Activated CD4-positive, alpha-beta T cell treated with anti-CD3 and anti-CD28 coated beads, Interleukin-2, Interleukin-6, amounts not matched to agents 100 ng/mL and 50 ng/mL, durations not matched to agents 16 hours and 8 hours (primary cell): ENCODE measurements at places on chromosomes 16 and 17.

- DNase-seq, result no peak
Measured at GRCh38 chr17:72124438-72124775, 3.6 kb downstream of the SOX9 start.

- DNase-seq, result no peak
Measured at GRCh38 chr16:30794634-30795033, 7.6 kb upstream of the ZNF629 start.

GRCh38 chr17:5211458-5211857, 19.8 kb upstream of the ZNF594 start:
- no peak for DNase-seq

GRCh38 chr17:50601823-50602375, 32.8 kb upstream of the ABCC3 start:
- no peak for DNase-seq

DNA sequence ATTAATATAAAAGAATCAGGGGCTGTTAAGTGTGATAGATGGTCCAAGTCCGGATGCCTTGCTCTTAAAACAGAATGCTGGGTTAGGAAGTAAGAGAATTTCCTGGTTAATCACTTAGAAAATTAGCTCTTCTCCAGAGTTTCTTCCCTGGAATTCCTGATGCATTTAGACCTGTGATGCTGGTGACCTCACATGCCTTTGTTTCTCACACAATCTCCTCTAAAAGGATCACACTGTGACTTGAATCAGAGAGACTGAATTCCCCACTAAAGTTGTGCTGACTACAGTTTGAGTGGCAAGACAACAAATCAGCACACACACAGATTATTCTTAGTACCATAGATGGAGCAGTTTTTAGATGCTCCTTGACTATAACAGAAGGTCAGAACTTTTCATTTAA, 4.4 kb upstream of the RNF43 start:
- DNase-seq, result no peak

GRCh38 chr16:2532494-2533141, 1.4 kb upstream of the CEMP1 start:
- DNase-seq, result peak; percentile 82

- peak; percentile 44 for DNase-seq
Measured at GRCh38 chr16:27431773-27432532, 30.0 kb downstream of the IL21R start.

GRCh38 chr17:60333628-60334031, 58.3 kb downstream of the USP32 start:
- no peak for DNase-seq

GRCh38 chr16:29738514-29738913, 7.3 kb downstream of the C16orf54 start:
- DNase-seq, result peak; percentile 71

DNA sequence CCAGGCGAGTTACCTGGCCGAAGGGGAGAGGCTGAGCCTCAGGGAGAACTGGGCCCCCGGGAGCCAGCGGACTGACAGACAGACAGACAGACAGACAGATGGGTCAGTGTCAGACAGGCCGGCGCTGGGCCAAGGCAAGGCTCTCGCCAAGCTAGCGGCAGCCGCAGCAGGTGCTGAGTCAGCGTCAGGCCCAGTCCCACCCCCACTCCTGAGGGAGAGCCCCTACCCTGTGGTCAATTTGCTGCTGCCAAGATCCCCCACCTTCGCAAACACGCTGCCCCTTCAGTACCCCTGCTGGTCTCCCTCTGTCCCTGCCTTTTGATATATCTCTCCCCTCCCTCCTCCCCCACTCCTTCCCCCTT, 1.5 kb downstream of the FGF11 start:
- DNase-seq, result no peak

DNA sequence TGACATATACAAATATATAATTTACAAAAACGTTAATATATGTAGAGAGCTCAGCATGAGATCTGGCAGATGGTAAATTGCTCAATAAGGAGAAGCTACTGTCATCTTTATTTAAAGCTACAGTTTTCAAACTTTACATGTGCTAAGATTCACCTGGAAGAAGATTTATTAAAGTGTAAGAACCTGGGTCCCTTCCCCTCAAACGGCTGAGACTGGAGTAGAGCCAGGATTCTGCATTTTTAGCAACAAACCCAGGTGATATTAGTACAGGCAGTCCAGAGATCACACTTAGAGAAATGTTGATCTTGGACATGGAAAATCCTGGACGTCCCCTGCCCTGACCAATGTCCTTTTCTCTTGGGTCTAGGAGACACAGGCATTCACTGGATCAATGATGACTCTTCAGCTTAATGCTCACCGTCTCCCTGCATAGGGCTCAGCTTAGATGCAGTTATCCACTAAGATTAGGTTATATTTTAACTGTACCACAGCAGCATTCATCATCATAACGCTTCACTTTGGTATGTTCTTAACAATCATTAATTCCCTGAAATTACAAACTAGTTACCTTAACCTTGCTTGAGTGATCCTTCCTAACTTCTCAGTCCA, 20.4 kb downstream of the CDR2 start:
- DNase-seq, result no peak

- peak; percentile 76 for DNase-seq
Measured at GRCh38 chr16:4624827-4625559, 367 bp downstream of the MGRN1 start.

DNA sequence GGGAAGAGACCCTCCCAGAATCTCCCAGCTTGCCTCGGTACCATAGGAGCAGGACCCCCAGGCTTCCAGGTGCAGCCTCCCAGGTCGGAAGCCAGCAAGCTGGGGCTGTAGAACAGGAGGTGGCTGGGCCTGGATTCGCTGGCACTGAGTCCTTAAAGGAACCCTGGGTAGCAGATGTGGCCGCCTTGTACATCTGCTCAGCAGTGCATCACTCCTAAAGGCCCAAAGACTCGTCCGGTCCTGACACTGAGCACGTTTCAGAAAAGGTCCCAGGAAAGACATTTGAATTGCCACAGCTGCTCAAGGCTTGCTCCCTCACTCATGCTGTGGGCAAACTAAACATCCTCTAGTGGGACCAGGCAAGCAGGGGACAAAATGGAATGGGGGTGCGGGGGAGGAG, 172.8 kb downstream of the RAB11FIP4 start:
- no peak for DNase-seq

DNA sequence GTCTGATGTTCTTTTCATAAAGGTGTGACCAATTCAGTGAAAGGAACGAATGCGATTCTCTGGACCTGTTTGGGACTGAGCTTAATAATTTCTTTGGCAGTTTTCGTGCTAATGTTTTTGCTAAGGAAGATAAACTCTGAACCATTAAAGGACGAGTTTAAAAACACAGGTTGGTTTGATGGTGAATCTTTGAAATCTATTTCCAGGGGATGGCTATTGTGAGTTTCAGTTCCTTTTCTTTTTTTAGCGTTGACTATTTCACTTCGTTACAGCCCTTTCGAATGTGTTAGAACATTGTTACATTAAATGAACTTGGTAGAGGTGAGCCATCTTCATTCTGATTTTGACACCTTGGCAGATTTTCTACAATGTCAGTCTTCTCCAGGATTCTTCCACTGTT, 1.2 kb downstream of the TNFRSF17 start:
- DNase-seq, result no peak

- no peak for DNase-seq
Measured at GRCh38 chr16:3542601-3543373, 34.4 kb downstream of the NLRC3 start.

- DNase-seq, result no peak
Measured at GRCh38 chr17:77173104-77173503, 32.3 kb downstream of the SEC14L1 start.

DNA sequence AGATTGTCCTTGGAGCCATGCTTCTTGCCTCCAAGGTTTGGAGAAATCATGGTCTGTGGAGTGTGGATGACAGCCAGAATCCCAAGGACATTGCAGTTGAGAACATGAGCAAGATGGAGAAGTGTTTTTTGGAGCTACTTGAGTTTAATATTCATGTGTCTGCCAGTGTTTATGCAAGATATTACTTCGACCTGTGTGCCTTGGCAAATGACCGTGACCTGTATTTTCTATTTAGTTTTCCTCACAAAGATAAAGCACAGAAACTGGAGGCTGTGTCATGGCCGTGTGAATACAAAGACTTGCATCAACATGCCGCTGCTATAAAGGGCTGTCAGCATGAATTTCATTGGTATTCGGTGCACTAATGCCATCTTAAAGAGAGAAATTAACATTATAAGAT, 9.0 kb downstream of the GGA2 start:
- no peak for DNase-seq

- DNase-seq, result no peak
Measured at GRCh38 chr17:4587803-4588202, 3.5 kb downstream of the SMTNL2 start.

DNA sequence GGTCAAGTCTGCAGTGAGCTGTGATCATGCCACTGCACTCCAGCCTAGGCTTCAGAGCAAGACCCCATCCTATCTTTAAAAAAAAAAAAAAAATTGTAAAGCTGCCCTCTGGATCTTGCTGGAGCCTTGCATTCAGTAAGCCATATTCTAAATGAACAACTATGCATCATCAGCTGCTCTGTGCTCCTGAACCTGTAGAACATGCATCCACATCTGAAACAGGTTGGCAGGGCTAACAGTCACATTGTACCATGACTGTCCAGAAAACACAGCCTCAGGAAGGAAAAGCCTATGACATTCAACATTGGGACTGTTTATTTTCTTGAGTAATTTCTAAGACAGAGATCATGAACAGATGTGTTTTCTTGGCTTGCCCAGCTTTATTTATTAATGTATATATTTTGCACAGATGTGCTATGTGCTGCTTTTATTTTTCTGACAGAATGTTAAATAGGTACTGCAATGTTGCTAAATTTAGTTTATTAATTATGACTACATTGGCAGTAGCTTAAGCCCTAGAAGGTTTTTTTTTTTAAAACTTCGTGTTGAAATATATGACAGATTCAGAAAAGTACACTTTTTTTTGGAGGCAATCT, 19.8 kb downstream of the ACSF2 start:
- DNase-seq, result no peak

DNA sequence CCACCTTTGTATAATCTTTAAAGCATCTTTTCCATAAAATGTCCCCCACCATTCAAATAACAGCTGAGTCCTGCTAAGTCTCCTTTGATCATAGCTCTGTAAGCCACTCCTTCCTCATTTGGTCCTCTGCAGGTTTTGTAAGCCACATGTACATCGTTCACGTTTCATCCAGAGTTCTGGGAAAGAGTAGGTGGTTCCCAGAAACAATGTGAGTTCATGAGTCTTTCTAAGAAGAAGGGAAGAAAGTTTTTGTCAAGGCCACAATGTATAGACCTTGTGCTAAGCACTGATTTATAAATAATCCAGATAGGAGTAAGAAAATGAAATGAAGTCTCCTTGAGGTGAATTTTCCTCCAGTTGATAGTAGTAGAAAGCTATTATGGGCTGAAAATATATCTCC, 8.7 kb upstream of the ANKS4B start:
- peak; percentile 25 for DNase-seq
